ENCODE measurements at places on chromosomes 1 and 21. TPM values are rescaled to one million over a fixed set of nuclear protein-coding genes. Genes with fewer than 3 reads are reported as not detected.

DNA sequence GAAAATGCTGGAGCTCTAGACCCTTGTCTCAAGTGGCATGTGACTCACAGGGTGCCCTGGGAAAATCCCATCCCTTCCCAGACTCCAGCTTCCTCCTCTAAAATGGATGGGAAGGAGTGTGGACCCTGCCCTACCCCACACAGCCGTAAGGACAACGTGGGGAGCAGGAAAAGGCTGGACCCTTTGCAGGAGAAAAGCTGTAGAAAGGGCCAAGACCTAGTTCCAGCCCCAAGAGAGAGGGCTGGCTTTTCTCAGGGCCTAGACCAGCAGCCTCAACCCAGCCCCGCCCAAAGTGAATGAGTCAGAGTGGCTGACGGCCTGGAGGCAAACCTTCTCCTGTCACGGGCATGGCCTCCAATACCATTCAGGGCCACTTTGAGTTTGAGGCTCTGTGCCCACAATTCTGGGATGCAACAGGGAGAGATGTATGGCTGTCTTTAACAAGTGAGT, 1.1 kb downstream of the LAMB3 start:
- peak; percentile 91 for DNase-seq

- DNase-seq = no peak
Observed at GRCh38 chr1:125118147-125118993, 3933.6 kb downstream of the SRGAP2C start.

GRCh38 chr1:55035904-55036303, 3.4 kb upstream of the PCSK9 start:
- DNase-seq = no peak

The DISP1 gene
- 0.84 TPM for total RNA-seq

The DTL gene
- 66.3 TPM for total RNA-seq

Data from HT1080 (cell line).